GM10248 (cell line): ENCODE measurements at places on chromosomes 5 and 9.

GRCh38 chr5:142726188-142726731 is 40.4 kb upstream of the FGF1 start:
- DNase-seq, result no peak

GRCh38 chr5:146993876-146994530 is 115.4 kb upstream of the PPP2R2B start:
- no peak for DNase-seq

DNA sequence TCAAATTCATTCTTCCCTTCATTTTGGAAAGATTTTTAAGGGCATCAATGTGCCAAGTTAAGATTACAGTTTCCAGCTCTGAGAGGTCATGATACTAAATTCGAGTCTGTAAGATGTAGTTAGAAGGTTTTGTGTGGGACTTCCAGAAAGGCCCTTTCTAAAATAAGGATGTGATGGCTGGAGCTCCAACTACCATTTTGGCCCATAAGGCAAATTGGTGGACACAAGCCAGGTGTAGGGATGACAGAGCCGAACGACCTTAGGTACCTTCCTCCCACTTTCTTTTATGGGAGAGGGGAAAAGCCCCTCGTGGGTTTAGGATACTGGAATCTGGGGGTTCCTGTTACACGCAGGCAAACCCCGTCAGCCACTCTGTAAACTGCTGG is 54.3 kb upstream of the PTPDC1 start:
- DNase-seq, result no peak

DNA sequence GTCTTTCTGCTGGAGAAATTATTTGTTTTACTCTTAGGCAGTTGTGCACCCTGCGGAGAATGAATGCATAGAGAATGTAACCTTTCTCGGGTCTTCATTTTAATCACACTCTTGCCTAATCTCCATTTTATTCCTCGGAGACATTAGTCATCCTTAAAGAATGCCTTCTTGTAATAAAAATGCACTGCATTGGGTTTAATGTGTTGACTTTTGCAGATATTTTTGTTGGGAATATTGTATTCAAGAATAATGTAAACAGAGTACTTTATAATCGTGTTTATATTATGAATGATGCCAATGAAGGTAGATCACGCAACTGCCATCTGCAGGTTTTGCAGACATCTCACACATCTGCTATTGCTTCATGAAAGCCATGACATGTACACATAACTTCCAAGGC is 1093.9 kb upstream of the CDH6 start:
- DNase-seq, result no peak

GRCh38 chr9:37032713-37033112 is 1.4 kb downstream of the PAX5 start:
- peak; percentile 33 for DNase-seq

- no peak for DNase-seq
These were observed 10.4 kb downstream of the SPARC start for GRCh38 chr5:151676314-151676712.

- no peak for DNase-seq
These were observed 19.6 kb upstream of the GLRX start for GRCh38 chr5:95841914-95842812.

- no peak for DNase-seq
These were observed 208.0 kb upstream of the ANKRD55 start for GRCh38 chr5:56440871-56441740.

DNA sequence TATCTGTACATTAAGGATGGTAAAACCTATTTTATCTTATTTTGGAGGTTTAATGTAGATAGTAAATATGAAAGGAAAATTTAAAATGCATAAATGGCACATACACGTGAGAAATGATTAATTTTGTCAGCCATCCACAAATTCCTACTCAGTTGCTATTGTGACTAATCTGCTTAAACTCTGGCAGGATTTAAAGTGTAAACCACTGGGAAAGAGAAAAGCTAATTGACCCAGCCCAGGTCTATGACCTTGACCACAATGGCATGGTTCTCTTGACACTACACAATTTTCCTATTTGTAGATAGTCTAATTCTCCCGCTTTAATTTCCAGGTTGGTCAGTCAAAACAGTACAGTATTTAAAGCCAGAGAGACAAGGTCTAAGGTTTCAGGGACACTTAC is 459.0 kb upstream of the KLF4 start:
- no peak for DNase-seq

GRCh38 chr5:119966028-119966427 is 336.7 kb downstream of the FAM170A start:
- DNase-seq, result no peak

GRCh38 chr9:36433386-36433785 is 33.3 kb upstream of the RNF38 start:
- no peak for DNase-seq

GRCh38 chr5:135206862-135207261 is 172.8 kb upstream of the PITX1 start:
- DNase-seq, result no peak

DNA sequence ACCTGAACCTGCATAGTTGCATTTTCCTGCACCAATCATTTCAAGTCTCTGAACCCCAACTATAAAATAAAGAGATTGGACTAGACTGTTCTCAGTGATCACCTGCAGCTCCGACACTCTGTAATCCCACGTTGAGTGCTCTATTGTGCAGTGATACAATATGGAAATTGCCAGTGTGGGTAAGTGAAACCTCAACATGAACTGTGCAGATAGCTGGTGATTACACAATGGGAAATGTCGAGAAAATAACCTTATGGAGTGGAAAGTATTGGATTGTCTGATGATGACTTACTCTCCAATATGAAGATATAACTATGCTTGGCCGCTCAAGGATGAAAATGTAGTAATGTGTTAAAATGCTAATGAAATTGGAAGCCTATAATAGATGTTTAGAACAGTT is 293.1 kb upstream of the BRINP1 start:
- DNase-seq, result no peak

DNA sequence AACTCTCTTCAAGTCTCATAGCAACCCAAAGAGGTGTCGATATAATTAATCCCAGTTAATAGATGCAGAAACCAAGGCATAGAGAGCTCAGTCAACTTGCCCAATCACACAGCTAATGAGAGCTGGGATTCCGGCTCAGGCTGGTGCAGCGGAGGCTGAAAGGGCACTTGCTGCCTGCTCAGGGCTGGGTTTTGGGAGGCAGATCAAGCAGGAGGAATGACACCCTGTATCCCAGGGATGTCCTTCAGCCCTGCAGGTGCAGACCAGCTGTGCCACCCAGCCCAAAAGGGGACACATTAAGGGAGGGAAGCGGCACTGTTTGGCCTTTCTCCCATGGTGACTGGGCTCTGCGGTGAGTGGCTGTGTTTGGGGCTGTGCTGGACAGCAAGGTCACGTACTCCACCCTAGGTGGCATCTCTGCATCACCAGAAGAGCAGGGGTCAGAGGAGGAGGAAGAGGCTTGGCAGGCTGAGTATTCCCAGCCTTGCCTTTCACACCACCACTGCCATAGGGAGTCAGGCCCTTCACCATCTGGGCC is 124.1 kb downstream of the MVB12B start:
- DNase-seq, result no peak

- no peak for DNase-seq
These were observed 533.3 kb downstream of the ACTL7B start for GRCh38 chr9:108322326-108323098.

DNA sequence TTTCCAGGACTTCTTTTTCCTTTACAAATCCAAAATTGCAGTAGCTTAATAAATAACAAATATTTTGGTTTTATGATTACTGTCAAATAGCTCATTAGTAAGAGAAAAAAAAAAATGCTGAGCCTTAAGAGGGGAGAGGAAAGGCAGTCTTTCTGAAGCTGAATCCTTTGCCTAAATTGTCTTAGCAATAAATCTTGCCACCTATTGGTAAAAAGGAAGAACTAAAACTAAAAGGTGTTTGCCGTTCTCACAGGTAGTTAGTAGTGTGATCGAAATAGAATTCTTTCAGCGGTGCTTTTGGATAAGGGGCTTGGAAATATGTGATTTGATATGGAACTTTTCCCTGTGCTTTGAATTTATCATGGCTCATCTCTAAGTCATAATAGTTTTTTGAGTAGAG is 31.2 kb downstream of the PIK3R1 start:
- DNase-seq, result no peak

- no peak for DNase-seq
These were observed 98.3 kb downstream of the PSD2 start for GRCh38 chr5:139893873-139894272.
